ENCODE measurements at places on chromosomes 4 and X. TPM values are rescaled to one million over a fixed set of nuclear protein-coding genes. Genes with fewer than 3 reads are reported as not detected.

Gene HMGN5
- polyA plus RNA-seq = 11.1 TPM

Gene TMEM156
- polyA plus RNA-seq = 16.6 TPM

Gene PLAC8
- 336 TPM for polyA plus RNA-seq

Gene GABRG1
- polyA plus RNA-seq = not detected

Gene NLGN3
- polyA plus RNA-seq = 0.09 TPM

DNA sequence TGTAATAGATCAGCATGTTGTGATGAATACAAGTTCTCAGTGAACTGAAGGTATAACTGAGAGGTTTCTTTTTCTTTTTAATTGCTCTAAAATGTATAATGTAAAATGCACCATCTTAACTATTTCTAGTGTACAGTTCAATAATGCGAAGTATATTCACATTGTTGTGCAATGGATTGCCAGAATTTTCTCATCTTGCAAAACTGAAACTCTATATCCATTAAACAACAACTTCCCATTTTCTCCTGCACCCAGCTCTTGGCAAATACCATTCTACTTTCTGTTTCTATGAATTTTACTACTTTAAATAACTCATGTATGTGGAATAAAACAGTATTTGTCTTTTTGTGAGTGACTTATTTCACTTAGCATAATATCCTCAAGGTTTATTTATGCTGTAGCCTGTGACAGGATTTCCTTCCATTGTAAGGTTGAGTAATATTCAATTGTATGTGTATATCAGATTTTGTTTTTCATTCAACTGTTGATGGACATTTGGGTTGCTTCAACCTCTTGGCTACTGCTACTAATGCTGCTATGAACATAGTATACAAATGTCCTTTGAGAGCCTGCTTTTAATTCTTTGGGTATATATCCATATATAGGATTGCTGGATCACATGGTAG, 53.5 kb upstream of the NPFFR2 start:
- H3K4me3 ChIP-seq = no peak overlapping the region
- H3K27ac ChIP-seq = no peak overlapping the region
- no peaks in the 10 kb centered on the region for H3K27me3 ChIP-seq
- H3K36me3 ChIP-seq = no peaks in the 10 kb centered on the region
- DNase-seq = no peak
- H3K4me1 ChIP-seq = no peaks in the 10 kb centered on the region

GRCh38 chr4:45358573-45359506, 632.5 kb upstream of the GNPDA2 start:
- no peak for DNase-seq
- no peaks in the 10 kb centered on the region for H3K36me3 ChIP-seq
- H3K27me3 ChIP-seq = no peaks in the 10 kb centered on the region

DNA sequence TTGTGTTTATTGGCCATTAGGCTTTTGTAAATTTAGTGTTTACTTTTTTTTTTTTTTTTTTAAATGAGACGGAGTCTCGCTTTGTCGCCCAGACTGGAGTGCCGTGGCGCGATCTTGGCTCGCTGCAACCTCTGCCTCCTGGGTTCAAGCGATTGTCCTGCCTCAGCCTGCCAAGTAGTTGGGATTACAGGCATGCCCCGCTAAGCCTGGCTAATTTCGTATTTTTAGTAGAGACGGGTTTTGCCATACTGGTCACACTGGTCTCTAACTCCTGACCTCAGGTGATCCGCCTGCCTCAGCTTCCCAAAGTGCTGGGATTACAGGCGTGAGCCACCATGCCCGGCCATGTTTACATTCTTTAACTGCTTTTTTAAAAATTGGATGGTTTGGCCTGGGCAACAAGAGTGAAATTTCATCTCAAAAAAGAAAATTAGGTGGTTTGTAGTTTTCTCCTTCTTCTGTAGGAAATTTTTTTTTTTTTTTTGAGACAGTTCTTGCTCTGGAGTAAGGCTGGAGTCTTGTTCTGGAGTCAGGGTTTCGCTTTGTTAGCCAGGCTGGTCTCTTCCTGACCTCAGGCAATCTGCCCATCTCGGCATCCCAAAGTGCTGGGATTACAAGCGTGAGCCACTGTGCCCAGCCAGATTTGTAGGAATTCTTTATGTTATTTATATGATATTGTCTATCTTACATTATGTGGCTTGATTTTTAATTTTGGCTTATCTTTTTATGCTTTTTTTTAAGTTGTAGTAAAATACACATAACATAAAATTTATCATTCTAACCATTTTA, 15.1 kb downstream of the UBE2K start:
- no peaks in the 10 kb centered on the region for H3K36me3 ChIP-seq
- no peak for DNase-seq
- H3K4me1 ChIP-seq = peaks cover 6% of the 10 kb centered on the region

DNA sequence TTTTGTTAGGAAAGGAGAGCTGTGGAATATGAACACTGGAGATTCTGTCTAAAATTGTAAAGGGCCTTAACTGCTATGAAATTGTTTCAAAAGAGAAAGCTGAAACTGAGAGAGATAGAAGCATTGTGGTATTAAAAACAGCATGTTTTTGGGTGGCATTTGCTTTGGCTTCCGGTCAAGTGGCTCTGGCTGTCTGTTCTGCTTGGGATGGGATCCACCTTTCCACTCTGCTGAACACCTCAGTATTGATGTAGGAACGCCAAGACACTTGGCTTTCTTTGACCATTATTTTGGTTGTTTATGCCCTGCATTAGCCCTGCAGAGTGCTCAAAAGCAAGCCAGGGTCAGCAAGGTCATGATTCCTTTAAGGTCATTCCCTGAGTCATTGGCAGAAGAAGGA, 199.7 kb downstream of the SLC4A4 start:
- H3K27me3 ChIP-seq = no peaks in the 10 kb centered on the region
- H3K27ac ChIP-seq = no peak overlapping the region
- DNase-seq = no peak
- H3K4me1 ChIP-seq = no peaks in the 10 kb centered on the region
- no peak overlapping the region for H3K4me3 ChIP-seq

DNA sequence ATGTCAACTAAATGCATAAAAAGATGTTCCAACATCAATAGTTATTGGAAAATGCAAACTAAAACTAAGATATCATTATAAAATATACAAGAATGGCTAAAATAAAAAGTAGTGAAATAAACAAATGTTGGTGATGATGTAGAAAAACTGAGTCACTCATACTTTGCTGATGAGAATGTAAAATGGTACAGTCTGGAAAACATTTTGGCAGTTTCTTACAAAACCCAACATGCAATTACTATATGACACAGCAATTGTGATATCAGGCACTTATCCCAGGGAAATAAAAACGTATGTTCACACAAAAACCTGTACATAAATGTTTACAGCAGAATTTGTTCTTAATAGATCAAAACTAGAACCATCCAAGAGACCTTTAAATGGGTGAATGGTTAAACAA, 182.6 kb downstream of the RTL9 start:
- H3K36me3 ChIP-seq = no peaks in the 10 kb centered on the region
- no peak overlapping the region for H3K4me3 ChIP-seq

- H3K36me3 ChIP-seq = no peaks in the 10 kb centered on the region
- H3K4me1 ChIP-seq = no peaks in the 10 kb centered on the region
- H3K27me3 ChIP-seq = no peaks in the 10 kb centered on the region
- DNase-seq = no peak
- no peak overlapping the region for H3K27ac ChIP-seq
These were observed 993.6 kb downstream of the ADGRL3 start for GRCh38 chr4:62193761-62194160.

DNA sequence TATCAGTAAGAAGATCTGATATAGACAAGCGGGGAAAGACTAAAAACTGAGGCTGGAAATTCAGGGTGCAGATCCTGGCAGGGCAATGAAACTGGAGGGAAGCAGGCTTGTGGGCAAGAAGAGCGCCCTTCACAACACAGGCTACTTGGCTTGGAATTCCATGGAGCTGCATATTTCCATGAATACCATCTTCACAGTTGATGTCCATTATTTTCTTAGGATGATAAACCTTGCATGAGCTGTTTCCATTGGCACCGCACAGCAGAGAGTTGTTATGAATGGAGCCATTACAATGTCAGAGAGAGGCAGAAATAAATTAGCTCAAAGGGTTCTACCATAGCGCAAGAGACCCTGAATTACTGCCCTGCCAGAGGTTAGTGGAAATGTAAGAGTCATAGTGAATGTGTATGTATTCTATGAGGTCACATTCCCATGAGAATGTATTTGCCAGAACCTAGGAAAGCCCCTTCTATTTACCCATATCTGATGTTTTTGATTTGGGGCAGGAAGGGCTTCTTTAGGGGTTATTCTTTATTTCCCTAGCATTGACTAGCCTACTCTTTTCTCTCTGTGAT, 215.6 kb downstream of the PALLD start:
- DNase-seq = no peak
- H3K4me3 ChIP-seq = no peak overlapping the region
- no peaks in the 10 kb centered on the region for H3K27me3 ChIP-seq
- no peaks in the 10 kb centered on the region for H3K36me3 ChIP-seq
- no peak overlapping the region for H3K27ac ChIP-seq

GRCh38 chr4:142413485-142413884, 432.6 kb downstream of the INPP4B start:
- no peak overlapping the region for H3K27ac ChIP-seq
- H3K27me3 ChIP-seq = no peaks in the 10 kb centered on the region
- H3K36me3 ChIP-seq = no peaks in the 10 kb centered on the region
- H3K4me1 ChIP-seq = peaks cover 26% of the 10 kb centered on the region

GRCh38 chr4:163556177-163556576, 61.7 kb downstream of the TMA16 start:
- no peak overlapping the region for H3K4me3 ChIP-seq
- no peak overlapping the region for H3K27ac ChIP-seq

- H3K4me1 ChIP-seq = no peaks in the 10 kb centered on the region
- no peak overlapping the region for H3K27ac ChIP-seq
- H3K4me3 ChIP-seq = no peak overlapping the region
- H3K36me3 ChIP-seq = no peaks in the 10 kb centered on the region
- no peaks in the 10 kb centered on the region for H3K27me3 ChIP-seq
These were observed 180.2 kb downstream of the FRAS1 start for GRCh38 chr4:78237360-78237759.

DNA sequence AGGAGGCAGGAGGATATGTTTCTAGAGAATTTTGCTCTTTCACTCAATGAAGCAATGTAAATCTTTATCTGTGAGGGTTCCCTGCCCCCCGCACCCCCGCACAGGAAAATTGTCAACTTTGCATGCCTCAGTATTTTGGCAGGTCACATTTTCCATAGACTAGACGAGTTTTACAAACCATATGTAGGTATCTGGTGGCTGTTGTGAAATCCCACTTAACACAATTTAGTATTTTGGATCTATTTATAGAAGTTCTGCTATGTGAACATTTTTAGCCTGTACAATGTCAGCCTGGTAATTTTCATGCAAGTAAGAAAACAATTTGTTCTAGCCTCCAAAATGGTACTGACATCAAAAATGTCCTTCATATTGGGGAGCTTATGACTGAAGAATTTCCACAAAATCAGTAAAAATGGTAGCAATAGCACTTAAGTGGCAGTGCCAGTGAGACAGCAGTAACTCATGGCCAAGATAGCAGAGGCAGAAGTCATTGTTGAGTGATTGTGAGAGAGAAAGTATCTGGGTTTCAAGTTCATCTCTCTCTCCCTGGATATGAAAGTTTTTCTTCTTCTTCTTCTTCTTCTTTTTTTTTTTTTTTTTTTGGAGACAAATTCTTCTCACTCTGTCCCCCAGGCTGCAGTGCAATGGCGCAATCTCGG, 12.4 kb upstream of the FRYL start:
- no peaks in the 10 kb centered on the region for H3K4me1 ChIP-seq
- DNase-seq = no peak
- no peaks in the 10 kb centered on the region for H3K36me3 ChIP-seq
- H3K4me3 ChIP-seq = no peak overlapping the region

- no peaks in the 10 kb centered on the region for H3K4me1 ChIP-seq
- H3K27me3 ChIP-seq = no peaks in the 10 kb centered on the region
- DNase-seq = no peak
- H3K4me3 ChIP-seq = no peak overlapping the region
- H3K36me3 ChIP-seq = no peaks in the 10 kb centered on the region
These were observed 60.7 kb upstream of the NXF3 start for GRCh38 chrX:103153661-103154060.

DNA sequence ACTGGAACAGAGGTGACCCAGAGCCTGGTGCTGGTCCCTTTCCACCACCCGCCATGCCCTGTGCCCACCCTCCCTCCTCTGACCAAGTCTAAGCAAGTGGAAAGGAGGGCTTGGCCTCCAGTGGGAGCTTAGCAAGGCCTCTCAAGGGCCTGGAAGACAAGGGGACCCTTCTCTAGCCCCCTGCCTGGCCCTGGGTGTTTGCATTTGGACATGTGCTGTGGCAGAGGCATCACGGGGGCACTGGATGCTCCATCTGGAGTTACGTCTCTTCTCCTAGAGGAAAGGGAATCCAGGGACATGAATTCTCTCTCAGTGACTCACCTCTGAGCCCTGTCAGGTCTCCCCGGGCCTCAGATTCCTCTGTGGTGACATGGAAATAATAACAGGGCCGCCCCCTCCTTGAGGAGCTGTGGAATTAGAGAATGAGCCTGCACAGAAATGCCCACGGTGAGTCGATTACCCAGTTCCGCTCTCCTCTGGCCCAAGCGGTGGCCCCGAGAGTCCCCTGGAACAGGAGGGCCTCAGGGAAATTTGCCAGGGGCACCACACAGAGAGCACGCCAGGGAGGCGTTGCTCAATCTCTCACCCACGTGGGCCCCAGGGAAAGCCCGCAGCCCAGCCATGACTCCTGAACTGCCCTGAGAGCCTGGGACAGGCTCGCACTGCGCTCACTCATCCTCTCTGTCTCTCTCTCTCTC, 189.6 kb downstream of the BCOR start:
- no peak for DNase-seq
- H3K36me3 ChIP-seq = no peaks in the 10 kb centered on the region

DNA sequence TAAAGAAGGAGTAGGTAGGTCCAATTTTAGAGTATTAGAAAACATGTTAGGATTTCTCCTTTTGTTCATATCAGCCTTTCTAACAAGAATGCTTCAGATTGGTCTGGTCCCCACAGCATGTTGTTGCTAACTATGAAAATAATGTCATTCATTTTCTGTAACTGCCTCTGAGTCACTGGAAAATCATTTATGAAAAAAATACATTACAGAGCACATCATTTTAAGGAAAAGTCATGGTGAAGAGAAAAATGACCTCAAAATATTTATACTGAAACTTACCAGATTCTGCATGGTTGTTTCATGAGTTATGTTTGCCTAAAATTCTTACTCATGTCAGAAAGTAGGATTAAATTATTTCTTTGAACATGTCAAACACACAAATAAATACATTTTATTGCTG, 35.2 kb downstream of the DTHD1 start:
- no peaks in the 10 kb centered on the region for H3K27me3 ChIP-seq
- no peaks in the 10 kb centered on the region for H3K36me3 ChIP-seq
- H3K27ac ChIP-seq = no peak overlapping the region
- H3K4me1 ChIP-seq = peaks cover under 1% of the 10 kb centered on the region

- H3K36me3 ChIP-seq = no peaks in the 10 kb centered on the region
- no peak for DNase-seq
- H3K27me3 ChIP-seq = peaks cover 2% of the 10 kb centered on the region
- H3K27ac ChIP-seq = no peak overlapping the region
- H3K4me1 ChIP-seq = no peaks in the 10 kb centered on the region
These were observed 386.8 kb downstream of the RAPGEF2 start for GRCh38 chr4:159489646-159490045.

GRCh38 chr4:105990933-105991332, 95.7 kb downstream of the NPNT start:
- H3K27ac ChIP-seq = no peak overlapping the region
- no peaks in the 10 kb centered on the region for H3K36me3 ChIP-seq
- no peaks in the 10 kb centered on the region for H3K27me3 ChIP-seq
- no peaks in the 10 kb centered on the region for H3K4me1 ChIP-seq
- DNase-seq = no peak

Measured in naive thymus-derived CD4-positive, alpha-beta T cell (primary cell).